T-cell (primary cell): ENCODE measurements at places on chromosomes 16 and 17.

DNA sequence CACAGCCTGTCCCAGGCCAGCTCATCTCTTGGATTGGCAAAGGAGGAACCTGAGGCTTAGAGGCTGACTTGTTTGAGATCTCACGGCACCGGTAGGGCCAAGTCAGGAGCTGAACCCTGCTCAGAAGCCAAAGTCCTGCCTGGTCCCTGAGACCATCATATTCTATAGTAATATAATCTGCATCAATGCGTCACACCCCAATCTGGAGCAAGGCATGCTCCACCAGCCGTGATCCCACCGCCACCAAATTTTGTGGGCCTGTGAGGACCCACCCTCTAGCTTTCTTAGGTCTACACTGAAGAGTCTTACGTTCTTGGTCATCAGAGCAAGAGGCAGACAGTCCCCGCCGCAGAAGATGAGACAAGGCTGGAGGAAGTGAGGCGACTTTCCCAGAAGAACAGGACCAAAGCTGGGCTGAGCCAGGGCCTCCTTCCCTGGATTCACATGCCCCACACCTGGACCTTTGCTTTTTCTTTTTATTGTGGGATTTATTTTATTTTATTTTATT, 2.7 kb downstream of the SULT1A1 start:
- no peak for DNase-seq

GRCh38 chr16:47056688-47057629, 83.5 kb upstream of the DNAJA2 start:
- DNase-seq, result no peak

DNA sequence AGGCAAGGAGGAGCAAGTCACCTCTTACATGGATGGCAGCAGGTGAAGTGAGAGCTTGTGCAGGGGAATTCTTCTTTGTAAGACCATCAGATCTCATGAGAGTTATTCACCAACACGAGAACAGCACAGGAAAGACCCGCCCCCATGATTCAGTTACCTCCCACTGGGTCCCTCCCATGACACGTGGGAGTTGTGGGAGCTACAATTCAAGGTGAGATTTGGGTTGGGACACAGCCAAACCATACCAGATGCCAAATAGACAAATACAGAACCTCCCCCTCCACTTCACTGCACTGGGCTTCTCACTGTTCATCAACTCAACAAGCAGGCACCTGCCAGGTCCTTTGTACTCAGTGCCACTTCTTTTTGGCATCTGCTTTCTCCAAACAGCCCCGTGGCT, 100.2 kb downstream of the WSCD1 start:
- no peak for DNase-seq

DNA sequence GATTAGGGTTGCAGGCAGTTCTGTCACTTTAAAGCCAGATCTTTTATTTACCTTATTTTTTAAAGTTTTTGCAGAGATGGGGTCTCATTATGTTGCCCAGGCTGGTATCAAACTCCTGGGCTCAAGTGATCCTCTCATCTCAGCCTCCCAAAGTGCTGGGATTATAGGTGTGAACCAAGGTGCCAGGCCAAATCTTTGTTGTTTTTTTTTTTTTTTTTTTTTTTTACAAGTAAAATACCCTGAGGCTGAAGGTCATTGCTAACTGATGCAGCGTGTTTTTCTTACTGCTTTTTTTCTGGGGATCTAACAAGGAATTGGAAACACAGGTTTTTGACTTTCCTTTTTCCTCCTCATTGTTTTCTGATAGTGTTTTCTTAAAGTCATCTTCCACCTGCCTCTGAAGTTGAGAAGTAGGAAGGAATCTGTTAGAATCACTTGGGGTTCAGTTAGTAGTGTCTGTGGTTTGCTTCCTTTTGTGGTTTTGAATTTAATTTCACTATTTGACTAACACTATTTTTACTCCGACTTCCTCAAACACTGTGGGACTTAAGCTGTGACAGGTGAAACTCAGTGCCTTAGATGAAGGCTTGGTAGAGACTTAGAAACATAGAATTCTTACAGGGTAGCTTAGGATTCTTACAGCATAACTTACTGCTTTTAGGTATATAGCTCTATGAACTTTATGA, 22.2 kb downstream of the CLTC start:
- no peak for DNase-seq

- no peak for DNase-seq
These were observed 127.9 kb downstream of the NPIPB5 start for GRCh38 chr16:22638393-22639206.

GRCh38 chr17:17855976-17856375, 19.2 kb upstream of the SREBF1 start:
- DNase-seq, result no peak

DNA sequence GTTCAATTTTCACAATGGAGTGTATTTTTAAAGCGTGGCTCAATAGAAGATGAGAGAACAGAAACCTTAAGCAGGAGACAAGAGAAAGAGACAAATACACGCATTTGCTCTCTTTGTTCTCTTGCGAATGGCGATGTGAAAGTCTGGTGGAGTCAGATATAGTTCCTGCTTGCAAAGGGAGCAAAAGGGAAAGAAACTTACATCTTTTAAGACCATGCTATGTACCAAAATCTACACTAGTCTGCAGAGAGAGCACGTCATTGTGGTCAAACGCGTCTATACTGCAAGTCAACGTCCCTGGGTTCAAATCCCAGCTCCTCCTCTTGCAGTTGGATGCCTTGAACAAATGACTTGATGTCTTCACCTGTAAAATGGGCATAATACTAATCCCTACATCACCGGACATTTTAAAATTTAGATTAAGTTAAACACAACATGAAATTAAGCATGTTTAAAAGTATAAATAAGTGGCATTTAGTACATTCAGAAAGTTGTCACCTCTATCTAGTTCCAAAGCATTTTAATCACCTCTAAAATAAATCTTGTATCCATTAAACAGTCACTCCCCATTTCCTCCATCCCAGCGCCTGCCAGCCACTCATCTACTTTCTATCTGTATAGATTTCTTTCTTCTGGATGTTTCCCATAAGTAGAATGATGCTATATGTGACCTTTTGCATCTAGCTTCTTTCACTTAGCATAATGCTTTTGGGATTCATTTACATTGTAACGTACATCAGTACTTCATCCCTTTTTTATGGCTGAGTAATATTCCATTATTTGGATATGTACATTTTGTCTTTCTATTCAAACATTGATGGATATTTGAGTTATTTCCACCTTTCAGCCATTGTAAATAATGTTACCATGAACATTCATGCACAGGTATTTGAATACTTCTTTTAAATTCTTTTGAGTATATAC, 406.9 kb downstream of the TMEM114 start:
- no peak for DNase-seq

- DNase-seq, result no peak
These were observed 53.1 kb upstream of the MED9 start for GRCh38 chr17:17423656-17424055.

- DNase-seq, result no peak
These were observed 18.1 kb downstream of the SOCS3 start for GRCh38 chr17:78341559-78342448.

GRCh38 chr17:42138749-42139492, 15.9 kb downstream of the RAB5C start:
- no peak for DNase-seq

DNA sequence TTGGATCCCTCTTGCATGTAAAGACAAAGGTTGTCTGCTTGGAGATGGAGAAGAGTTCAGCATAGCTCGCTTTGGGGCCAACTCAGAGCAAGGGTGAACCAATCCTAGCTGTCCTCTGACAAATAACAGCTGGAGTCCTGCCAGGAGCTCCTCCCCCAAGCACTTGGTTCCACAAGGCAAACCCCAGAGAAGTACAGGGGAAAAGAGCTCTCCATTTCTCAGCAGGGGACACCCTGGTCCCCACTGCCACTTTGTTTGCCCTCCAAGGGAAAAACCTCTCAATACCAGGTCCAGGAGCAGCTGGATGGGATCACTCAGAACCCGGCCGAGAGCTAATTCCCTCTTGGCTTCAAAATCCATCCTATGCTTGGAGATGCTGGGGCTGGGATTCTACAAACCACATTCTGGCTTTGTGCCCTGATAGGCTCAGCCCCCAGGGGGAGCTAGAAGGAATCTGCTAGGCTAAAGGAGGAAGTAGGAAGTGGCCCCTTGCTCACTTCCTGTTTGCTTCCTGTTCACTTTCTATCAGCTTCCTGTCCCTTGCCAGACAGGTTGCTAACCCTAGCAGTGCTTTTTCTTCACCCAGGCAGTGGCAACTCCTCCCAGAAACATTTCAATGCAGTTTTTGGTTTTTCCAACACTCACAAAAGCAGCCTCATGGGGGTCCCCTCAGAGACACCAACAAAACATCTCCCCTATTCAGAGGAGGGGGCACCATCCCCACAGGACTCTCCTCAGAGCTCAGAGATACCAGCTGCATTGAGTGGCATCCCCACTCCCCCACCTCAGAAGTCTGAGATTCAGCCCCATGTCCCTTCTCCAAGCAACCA, 30.7 kb downstream of the CDRT4 start:
- peak; percentile 10 for DNase-seq

DNA sequence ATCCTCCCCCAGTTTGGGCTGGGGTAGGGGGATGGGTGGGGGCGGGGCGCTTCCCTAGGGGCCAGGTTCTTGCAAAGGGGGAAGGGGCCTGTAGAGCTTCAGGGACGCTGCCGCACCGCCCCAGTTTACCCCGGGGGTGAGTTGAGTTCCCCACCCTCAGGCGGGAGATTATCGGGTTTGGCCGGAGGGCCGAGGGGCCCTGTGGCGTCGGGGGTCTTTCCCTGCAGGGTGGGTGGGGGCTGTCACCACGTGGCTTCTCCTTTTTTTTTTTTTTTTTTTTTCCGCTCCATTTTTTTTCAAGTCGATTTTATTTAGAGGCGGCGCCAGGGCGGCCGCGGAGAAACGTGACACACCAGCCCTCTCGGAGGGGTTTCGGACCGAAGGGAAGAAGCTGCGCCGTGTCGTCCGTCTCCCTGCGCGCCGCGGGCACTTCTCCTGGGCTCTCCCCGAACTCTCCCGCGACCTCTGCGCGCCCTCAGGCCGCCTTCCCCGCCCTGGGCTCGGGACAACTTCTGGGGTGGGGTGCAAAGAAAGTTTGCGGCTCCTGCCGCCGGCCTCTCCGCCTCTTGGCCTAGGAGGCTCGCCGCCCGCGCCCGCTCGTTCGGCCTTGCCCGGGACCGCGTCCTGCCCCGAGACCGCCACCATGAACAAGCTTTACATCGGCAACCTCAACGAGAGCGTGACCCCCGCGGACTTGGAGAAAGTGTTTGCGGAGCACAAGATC, at the start of gene IGF2BP1:
Gene IGF2BP1, plus strand, starts transcription at position 283 of the 724 bp plus-strand sequence. Its CDS starts 361 bp downstream, at position 644.
- no peak for DNase-seq

- no peak for DNase-seq
These were observed 244.0 kb downstream of the CPPED1 start for GRCh38 chr16:12559714-12560113.

GRCh38 chr17:43767053-43767712, 8.6 kb upstream of the SOST start:
- DNase-seq, result no peak

DNA sequence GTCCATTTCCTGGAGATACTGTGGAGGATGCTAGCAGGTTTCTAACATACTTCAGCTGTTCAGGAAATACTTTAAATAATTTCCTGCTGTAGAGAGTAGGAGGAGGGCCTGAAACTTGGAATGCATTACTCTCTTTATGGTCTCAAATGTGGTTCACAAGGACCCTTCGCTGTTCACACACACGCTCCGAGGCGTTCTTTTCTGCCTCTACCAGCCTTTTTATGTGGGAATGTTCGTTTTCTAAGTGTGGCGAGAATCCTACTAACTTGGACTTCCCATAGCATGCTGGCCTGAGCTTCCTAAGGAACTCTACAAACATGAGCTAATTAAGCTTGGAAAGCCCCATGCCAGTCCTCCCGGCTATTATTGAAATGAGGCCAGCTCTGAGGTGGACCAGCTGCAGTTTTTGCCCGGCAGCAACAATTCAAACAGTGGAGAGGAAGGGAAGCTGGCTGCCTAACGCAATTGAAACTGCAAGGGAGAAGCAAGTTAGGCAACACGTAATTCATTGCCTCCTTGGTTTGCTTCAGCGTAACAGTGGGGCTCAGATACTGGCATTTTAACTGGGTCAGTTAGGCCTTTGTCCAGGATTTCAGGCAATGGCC, 18.9 kb downstream of the KPNA2 start:
- no peak for DNase-seq

DNA sequence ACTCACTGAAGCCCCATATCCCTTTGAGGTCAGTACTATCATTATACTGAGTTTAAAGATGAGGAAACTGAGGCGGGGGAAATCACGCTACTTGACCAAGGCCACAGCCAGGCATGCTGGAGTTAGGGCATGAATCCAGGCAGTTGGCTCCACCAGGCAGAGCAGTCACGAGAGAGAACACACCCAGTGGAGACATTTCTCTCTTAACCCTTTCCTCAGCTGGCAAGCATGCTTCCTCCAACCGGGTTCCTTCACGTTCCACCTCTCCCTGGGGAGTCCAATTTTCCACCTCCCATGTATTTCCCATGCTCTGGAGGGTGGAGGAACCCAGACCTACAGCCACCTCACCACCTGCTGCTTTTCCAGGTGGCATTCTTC, 32.8 kb downstream of the VAC14 start:
- DNase-seq, result no peak

- no peak for DNase-seq
These were observed 814 bp upstream of the RUNDC3A start for GRCh38 chr17:44307387-44308186.

GRCh38 chr17:35052241-35052610, 11.3 kb downstream of the RFFL start:
- no peak for DNase-seq

- no peak for DNase-seq
These were observed 1.0 kb downstream of the GABARAP start for GRCh38 chr17:7241090-7241733.

DNA sequence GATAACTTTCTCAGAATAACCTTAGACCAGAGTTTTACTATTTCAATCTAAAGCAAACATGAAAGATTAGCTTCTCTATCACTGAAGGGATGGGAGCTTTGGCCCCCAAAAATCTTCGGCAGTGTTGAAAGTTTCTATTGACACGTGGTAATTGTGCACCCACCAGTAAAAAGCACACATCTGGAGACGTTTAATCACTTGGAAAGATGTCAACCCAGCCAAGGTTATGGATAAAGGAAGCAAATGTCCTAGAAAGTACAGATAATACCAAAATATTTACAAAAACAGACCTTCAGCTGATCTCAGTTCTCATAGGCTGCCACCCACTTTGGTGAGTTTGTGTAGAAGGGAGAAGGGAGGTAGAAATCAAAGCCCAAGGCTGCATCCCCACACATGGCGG, 5.3 kb downstream of the MYCBPAP start:
- DNase-seq, result no peak

GRCh38 chr17:43907425-43907981, at the start of gene MPP2:
Gene MPP2, minus strand, starts transcription at chr17:43907536. Its CDS starts 3,076 bp downstream, at chr17:43904460.
- DNase-seq, result peak; percentile 51

DNA sequence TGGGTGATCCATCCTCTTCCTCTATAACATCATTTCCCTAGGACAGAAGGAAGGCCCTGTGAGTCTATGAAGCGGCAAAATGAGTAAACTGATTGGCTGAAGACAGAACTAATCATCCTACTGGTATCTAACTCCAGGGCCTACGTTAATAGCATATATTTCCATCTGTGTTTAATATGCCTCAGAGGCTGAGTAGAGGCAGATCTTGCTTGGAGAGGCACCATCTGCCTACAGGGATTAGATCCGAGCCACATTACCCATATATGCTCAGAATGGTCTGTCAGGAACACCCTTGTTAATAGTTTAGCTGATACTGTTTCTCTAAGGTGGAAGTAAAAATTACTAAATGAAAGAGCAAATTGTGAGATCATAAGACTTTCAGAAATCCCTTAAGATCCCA, 13.2 kb upstream of the FOXJ1 start:
- no peak for DNase-seq

- DNase-seq, result no peak
These were observed 301.3 kb downstream of the SOX9 start for GRCh38 chr17:72422204-72422504.

- DNase-seq, result no peak
These were observed 605.5 kb downstream of the RBFOX1 start for GRCh38 chr16:7938175-7938574.

GRCh38 chr17:9790889-9791876, at the start of gene DHRS7C:
Gene DHRS7C, minus strand, starts transcription at chr17:9791592. Its CDS starts 308 bp downstream, at chr17:9791284.
- no peak for DNase-seq
